ENCODE measurements at places on chromosomes 3 and 15. TPM values are rescaled to one million over a fixed set of nuclear protein-coding genes. Genes with fewer than 3 reads are reported as not detected.

Gene SNX1
- total RNA-seq = 26.4 TPM

Gene STARD9
- total RNA-seq = 0.64 TPM

Gene ROPN1B
- 0.13 TPM for total RNA-seq

Gene ITIH1
- total RNA-seq = not detected

Gene CADPS
- total RNA-seq = 1.3 TPM

Gene CP
- total RNA-seq = 0.13 TPM

Gene PTPN23
- 12.7 TPM for total RNA-seq

Gene ERICH6
- total RNA-seq = under 0.01 TPM

Gene PARP3
- 3.6 TPM for total RNA-seq

Gene ROBO1
- total RNA-seq = 66.6 TPM

DNA sequence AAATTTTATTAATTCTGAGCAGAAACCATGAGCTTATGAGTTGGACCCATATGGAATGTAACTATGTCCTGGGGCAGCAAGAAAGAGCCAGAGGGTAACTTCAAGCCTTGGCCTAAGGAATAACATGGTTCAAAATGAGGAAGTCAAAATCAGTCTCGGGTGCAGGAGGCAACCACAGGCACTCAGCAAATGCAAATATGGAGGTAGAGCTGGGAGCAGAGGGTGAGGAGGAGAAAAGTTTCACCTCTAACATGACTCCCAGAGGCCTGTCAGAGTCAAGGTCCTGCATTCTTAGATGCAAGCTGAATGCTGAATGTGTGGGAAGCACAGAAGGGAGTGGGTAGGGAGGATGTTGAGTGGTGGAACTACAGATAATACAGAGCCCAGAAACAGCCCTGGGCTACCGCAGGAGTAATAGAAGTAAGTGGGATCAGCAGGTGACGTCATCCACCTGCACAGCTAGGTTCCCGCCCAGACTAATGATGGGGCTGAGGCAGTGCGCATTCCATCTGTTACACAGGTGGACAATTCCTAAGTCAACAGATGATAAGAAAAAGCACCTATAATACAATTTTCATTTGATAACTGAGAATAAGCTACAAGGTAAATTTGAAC lies 279.8 kb upstream of the ARRDC4 start:
- DNase-seq = no peak

- DNase-seq = peak; percentile 58
Measured at GRCh38 chr3:193788189-193788991, 195.4 kb downstream of the OPA1 start.

GRCh38 chr15:89578146-89578545 lies 2.9 kb downstream of the TICRR start:
- no peak for DNase-seq

DNA sequence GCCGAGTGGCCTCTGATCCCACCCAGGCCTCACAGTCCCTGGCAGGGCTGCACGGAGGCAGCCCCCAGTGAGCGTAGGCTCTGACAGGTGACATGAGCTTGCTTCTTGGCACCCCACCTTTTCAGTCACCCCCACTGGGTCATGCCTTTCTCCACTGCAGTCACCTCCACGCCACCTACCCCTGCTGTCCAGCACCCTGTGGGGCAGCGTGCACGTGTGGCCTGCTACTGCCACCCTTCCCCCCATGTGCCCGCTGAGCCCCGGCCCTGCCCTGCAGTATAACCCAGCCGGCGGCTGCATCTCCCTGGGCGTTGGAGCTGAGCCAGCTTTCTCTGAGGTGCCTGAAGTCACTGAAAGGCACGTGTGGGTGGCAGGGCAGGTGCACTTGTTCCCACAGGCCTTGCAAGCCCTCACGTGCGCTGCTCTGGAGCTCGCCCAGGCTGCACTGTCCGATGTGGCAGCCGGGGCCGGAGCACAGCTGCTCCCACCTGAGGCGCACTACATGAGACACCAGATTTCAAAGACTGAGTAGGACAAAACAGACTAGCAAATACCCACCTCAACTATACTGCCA lies 65.6 kb downstream of the NIPA2 start:
- no peak for DNase-seq

DNA sequence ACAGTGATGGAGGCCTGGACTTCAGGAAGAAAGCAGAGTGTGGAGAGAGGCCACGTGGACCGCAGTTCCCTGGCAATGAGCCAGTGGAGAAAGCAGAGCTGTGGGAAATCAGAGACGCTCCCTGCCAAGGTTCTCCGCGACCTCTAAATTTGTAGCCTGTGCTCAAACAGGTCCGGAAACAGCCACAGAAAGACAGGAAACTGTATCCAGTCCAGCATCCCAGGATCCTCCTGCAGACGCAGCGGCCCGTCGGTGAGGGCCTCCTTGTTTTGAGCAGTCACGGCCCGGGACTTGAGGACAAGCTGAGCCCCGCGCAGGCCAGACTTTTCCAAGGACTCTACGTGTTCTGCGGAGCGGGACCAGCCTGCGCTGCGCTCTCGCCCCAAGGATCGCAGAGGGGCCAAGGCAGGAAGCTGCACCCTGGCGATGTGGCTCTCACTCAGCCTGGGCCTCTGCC lies 22.3 kb downstream of the RPSA start:
- DNase-seq = no peak

- DNase-seq = peak; percentile 27
Measured at GRCh38 chr3:25412269-25412668, 15.8 kb upstream of the RARB start.

DNA sequence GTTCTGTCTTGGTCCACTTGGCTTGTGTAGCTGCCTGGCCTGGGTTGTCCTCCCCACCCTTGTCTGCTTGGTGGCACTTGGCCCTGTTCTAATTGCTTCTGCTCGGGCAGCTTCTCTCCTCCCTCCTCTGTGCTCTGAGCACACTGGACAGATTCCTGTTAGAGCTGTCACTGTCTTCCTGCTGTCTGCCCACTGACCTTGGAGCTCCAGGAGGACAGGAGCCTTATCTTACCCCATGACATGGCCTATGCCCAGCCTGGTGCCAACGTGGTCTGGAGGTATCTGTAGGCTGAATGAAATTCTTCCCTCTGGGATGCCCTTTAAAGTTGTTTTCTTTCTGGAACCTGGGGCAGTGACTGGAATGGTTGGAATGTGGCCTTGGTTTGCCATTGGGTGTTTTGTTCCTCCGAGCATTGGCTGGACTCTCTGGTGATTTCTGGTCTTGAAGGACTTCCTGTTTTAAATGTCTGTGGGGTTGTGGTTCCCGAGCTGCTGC lies 94.1 kb downstream of the FAM43A start:
- DNase-seq = no peak

DNA sequence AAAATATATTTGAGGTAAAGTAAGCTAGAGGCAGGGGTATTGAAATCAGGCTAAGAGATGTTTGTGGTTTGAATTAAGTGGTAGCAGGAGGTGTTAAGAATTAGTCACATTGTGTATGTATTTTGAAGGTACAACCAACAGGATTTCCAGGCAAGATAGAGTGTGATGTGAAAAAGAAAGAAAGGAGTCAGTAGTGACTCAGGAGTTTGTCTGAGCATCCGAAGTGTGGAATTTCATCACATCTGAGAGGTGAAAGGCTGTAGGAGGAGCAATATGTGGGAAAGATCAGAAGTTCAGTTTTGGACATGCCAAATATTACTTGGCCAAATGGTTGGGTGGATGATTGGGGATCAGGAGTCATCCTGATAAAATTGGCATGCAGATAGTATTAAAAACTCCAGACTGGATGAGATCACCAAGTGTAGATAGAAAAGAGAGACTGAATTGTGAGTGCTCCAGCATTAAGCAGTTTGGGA lies 32.1 kb upstream of the EBLN2 start:
- peak; percentile 98 for DNase-seq

DNA sequence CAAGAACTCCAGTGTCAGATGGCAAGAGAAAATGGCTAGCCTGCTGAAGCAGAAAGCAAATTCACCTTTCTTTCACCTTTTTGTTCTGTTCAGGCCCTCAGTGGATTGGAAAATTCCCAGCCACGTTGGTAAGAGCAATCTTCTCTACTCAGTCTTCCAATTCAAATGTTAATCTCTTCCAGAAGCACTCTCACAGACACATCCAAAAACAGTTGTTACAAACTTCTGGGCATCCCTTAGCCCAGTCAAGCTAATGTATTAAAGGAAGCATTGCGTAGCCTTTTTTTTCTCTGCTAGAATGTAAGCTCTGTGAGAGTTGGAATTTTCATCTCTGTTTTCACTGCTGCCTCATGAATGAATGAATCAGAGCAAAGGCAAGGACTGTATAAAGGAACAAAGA lies 109.2 kb upstream of the ROBO2 start:
- DNase-seq = no peak

DNA sequence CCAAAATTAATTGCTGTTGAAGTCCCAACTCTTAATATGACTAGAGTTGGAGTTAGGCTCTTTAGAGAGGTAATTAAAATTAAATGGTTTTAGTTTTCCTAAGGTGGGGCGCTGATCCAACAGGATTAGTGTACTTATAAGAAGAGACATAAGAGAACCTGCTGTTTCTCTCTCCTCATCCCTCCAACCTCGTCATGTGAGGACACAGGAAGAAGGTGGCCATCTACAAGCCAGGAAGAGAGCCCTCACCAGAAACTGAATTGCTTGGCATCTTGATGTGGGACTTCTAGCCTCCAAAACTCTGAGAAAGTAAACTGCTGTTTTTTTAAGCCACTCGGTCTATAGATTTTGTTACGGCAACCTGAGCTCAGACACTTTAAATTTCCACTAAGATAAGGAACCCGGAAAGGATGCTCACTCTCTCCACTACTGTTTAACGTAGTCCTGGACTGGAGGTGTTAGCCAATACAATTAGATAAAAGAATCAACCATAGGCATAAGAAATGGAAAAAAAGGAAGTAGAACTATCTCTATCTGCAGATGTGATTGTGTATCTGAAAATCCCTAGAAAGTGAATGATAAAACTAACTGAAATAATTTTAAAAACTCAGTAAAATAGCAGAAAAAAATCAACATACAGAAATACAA lies 26.8 kb downstream of the DCBLD2 start:
- no peak for DNase-seq

GRCh38 chr3:69033470-69033869 lies 18.7 kb downstream of the TMF1 start:
- peak; percentile 34 for DNase-seq

GRCh38 chr3:142447301-142447851 lies 461 bp downstream of the XRN1 start:
- peak; percentile 29 for DNase-seq

- no peak for DNase-seq
Measured at GRCh38 chr15:38864122-38864521, 299.5 kb upstream of the RASGRP1 start.

GRCh38 chr3:165617134-165617533 lies 220.1 kb downstream of the BCHE start:
- DNase-seq = peak; percentile 33

DNA sequence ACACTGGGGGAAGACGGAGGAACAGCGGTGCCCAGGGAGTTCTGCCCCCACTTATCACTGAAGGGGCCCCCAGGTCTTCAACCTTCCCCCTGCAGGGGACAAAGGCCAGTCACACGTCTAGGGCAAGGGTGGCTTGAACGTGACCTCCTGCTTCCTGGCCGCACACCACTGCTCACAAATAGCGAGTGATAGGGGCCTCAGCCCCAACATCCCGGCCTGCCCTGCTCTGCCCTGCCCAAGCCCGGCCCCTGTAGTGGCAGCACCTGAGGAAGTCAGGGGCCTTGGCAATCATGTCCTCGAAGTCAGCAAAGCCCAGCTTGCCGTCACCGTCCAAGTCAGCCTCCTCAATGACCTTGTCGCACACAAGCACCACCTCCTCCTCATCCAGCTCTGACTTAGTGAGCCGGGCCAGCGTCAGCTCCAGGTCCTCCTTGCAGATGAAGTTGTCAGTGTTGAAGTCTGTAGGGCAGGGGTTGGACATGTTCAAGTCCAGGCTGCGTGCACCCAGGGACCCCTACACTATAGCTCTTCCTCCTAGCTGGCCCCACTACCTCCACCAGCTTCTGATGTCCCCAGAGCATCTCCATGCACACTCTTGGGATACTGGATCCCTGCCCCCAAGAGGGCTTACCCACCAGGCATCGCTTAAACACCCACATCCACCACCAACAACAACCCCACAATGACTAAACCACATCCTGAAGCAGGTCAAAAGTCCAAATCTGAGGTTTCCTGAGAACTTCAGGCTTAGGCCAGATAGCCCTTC lies 13.3 kb downstream of the SH2D7 start:
- no peak for DNase-seq

DNA sequence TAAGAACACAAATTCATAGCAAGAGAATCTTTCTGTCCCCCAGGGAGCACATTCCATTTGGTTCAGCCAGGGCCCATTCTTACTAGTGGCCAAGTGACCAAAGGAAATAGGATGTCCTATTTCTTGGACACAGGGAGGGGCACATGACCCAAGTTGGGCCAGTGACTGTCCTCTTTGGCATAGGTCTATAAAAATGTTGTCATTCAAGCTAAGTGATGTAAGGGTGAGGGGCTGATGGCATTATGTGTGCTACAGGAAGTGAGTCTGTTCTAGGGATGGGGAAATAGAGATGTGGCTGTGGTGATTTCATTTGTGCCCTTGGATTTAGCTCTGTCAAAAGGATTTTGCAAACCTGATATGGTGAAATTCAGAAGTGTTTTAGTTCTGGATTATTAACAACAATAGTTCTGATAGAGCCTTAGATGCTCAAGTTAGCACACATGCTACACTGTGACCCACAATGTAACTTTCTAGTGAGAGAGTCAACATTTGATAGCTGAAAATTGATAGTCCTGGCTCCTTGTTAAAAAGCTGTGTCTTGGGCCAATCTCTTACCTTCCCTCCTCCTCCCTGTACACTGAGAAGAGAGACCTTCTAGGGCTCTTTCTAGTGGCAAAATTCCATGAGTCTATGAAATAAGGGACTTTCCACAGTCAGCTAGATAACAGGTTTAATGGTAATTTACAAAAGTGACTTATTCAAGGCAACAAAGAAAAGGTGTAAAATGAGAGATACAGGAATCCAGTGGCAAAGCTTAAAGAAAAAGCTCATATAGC lies 117.2 kb downstream of the THRB start:
- peak; percentile 74 for DNase-seq

DNA sequence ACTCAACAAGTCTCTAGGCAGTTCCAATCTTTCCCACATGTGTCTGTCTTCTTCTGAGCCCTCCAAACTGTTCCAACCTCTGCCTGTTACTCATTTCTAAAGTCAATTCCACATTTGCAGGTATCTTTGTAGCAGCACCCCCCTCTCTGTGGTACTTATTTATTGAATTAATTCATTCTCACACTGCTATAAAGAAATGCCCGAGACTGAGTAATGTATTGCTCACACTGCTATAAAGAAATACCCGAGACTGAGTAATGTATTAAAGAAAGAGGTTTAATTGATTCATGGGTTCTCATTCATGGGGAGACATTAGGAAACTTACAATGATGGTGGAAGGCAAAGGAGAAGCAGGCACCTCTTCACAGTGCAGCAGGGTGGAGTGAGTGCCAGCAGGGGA lies 1413.8 kb downstream of the SI start:
- DNase-seq = no peak
